ENCODE measurements at places on chromosomes 5 and 9.

DNA sequence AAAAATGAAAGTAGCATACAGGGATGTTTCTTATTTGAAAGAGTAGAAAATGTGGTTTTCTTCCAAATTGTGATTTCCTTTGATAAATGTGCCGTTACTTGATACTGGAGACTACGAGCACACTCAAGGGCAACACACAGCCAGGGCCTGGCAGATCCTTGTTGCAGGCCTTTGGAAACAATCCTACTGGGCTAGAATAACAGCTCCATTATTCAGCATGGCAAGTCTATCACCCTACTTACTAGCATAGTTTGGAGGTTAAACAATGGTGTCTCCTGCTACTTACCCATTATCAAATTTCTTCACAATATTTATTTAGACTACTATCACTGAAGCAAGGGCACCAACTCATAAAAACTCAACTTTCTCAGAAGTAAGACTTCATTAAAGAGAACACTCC is 140.8 kb upstream of the ZNF608 start:
- no peak for DNase-seq

DNA sequence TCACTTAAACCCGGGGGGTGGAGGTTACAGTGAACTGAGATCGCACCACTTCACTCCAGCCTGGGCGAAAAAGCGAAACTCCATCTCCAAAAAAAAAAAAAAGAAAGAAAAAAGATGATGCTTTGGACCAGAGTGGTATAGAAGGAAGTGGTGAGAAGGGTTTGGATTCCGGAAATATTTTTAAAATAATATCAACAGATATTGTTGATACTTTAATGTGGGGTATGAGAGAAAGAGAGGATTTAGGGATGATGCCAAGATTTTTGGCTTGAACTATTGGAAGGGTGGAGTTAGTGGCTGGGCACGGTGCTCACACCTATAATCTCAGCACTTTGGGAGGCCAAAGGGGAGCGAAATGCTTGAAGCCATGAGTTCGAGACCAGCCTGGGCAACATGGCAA is 49.6 kb upstream of the PLIN2 start:
- no peak for DNase-seq

GRCh38 chr5:53037141-53037859 is 48.1 kb downstream of the ITGA2 start:
- DNase-seq = no peak

GRCh38 chr5:68460147-68460798 is 244.7 kb downstream of the PIK3R1 start:
- DNase-seq = peak; percentile 39

GRCh38 chr9:82829818-82830217 is 233.1 kb downstream of the RASEF start:
- DNase-seq = no peak

GRCh38 chr9:126301985-126302603 is 24.5 kb upstream of the MVB12B start:
- DNase-seq = no peak

GRCh38 chr9:30982301-30982700 is 1402.1 kb upstream of the ACO1 start:
- DNase-seq = no peak

DNA sequence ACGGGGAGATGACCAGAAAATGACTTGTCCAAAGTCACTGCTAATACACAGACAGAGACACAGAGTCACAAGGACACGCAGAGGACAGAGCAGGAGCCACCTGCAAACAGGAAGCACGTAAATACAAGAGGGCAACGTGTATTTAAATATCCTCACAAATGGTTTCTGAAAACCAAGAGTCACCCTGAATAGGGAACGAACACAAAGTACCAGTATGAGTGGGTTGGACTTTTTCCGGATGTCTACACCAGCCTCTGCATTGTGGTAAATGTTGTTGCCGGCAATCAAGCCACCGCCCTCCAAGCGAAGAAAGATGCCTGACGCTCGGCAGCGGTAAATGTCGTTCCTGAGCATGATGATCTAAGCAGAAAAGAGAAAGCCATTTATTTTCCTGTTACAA is 44.5 kb downstream of the FBXO10 start:
- DNase-seq = no peak

- peak; percentile 4 for DNase-seq
These were observed 58.8 kb downstream of the SLC1A1 start for GRCh38 chr9:4548811-4549725.

DNA sequence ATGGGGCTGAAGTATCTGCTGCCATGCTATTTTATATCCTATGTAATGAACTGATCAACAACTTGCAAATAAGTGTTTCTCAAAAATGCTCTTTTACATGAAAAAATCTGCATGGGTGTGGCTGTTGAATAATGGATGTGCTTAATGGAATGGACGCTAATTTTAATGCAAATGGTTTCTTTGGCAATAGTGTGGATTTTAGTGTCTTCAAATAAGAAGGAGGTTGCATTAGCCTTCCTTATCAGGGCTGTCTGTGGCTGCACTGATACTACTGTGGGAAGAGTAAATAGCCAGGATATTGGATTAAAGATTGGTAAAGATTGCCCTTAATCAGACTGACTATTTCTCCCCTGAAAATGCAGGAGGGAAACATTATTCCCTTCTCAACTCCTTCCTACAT is 121.9 kb upstream of the STK32A start:
- DNase-seq = no peak

DNA sequence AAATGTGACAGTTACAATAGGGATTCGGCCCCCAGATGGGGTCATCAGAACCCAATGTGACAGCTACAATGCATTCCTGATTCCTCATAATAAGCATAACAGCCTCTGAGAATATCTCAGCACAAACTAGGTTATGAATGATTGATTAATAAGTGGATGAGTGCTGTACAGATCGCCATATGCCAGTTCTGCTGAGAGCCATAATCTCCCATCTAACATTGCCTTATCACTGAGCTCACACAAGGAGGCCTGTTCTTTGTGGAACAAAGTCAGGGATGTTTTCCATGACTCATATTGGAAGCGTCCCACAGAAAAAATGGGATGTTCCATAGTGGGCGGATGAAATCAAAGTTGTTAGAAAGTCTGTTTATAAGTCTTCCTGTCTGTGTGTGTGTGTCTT is 89.6 kb downstream of the KIF4B start:
- DNase-seq = no peak

GRCh38 chr5:169147534-169147933 is 153.4 kb downstream of the SLIT3 start:
- DNase-seq = no peak

DNA sequence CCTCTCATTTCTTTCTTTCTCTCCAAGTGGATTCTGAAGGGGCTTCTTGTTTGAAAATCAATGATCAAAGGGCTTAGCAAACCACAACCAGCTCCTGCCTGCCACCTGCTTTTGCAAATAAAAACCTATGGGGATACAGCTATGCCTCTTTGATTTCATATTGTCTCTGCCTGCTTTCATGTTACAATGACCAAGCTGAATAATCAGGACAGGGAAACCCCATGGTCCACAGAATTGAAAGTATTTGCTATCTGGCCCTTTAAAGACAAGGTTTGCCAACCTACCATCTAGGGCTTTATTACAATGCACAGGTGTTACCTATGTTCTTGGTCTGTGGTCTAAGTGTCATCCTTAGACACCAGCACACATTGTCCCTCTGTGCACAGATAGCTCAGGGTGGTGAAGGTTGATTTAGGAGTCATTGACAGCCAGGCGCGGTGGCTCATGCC is 28.8 kb upstream of the PLIN2 start:
- no peak for DNase-seq

- DNase-seq = no peak
These were observed 92.6 kb downstream of the OR2K2 start for GRCh38 chr9:111237447-111237846.

GRCh38 chr5:109833946-109834345 is 144.2 kb downstream of the MAN2A1 start:
- DNase-seq = no peak

- no peak for DNase-seq
These were observed 36.0 kb upstream of the FYB1 start for GRCh38 chr5:39255406-39255805.

- no peak for DNase-seq
These were observed 37.6 kb downstream of the RHOBTB3 start for GRCh38 chr5:95768731-95769130.

GRCh38 chr5:82747986-82748385 is 329.2 kb downstream of the TMEM167A start:
- no peak for DNase-seq

GRCh38 chr5:127875235-127876021 is 172.2 kb downstream of the CCDC192 start:
- DNase-seq = peak; percentile 7

- no peak for DNase-seq
These were observed 30.9 kb downstream of the NR4A3 start for GRCh38 chr9:99852617-99853016.

DNA sequence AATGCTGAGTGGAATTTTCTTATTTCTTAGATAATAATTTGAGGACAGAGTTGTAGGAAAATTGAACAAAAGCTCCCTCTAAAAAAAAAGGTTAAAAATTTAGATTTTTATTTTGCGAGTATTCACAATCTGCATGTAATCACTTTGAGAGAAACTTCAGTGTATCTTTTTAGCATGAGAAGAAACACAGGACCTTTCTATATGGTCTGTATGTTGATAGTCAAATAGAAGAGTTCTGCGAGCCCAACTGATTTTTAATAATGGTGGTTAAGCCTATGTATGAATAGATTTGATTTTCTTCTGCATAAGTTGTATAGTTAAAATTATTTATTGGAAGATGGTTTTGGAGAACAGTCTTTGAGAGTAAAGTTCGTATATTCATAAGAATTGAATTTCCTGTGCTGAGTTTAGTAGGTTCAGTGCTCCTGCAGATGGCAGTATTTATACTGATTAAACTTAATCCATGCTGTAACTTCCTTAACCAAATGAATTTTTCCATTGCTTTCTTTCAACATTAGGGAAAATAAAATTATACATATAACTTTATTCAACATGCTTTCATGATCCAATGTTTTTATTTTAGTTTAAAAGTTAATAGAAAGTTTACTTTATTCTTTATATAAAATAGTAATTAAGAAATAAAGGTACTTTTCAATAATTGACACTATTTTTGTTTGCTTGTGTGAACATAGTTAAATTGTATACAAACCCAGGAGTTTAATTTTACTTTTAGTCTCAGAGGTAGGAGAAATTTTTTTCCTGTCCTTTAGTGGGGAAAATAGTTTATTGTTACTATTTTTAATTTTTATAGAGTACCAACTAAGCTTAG is 19.6 kb downstream of the TCERG1 start:
- DNase-seq = no peak
